Forelimb muscle (tissue), 1 donor: ENCODE measurements at places on chromosomes 11 and 22. TPM values are rescaled to one million over a fixed set of nuclear protein-coding genes. Genes with fewer than 3 reads are reported as not detected.

Gene C11orf91
- polyA plus RNA-seq = not detected

Gene CHADL
- 4.5 TPM for polyA plus RNA-seq

Gene FGF3
- not detected for polyA plus RNA-seq

Gene CSNK1E
- polyA plus RNA-seq = 115 TPM

DNA sequence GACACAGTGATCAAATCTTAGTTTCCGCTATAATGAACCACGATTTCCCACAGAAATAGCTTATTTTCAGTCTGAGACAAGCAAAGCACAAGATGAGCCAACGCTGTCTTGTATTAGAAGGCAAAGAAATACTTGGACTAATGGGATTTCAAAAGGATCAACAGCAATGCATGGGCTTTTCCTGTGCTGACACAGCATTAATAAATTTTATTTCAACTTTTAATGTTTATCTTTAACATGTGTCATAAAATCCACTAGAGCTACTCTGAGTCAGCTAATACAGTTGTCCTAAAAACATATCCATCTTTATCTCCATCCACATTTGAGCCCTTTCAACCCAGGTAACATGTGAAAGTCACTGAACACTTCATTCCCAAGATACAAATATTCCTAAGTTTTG is 15.5 kb upstream of the SLC25A17 start:
- no peak for DNase-seq

DNA sequence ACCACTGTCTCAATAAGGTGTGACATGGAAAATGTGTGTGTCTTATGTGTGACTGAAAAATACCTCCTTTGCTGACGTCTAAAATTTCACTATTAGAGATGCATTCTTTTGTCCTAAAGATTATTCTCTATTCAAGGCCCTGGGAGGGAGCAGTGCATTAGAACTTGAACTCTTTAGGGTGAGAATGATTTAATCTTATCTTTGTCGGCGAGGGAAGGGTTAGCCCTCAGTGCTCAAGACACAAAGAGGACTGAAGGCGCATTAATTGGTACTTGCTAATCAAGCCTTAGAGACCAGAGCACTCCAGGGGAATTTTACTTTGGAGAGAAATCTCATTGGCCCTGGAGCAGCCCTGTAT is 29.8 kb upstream of the PLET1 start:
- DNase-seq = no peak

GRCh38 chr11:112363527-112363926 is 102.9 kb upstream of the PLET1 start:
- no peak for DNase-seq

- no peak for DNase-seq
Observed at GRCh38 chr11:28026634-28027290, 81.2 kb downstream of the KIF18A start.

DNA sequence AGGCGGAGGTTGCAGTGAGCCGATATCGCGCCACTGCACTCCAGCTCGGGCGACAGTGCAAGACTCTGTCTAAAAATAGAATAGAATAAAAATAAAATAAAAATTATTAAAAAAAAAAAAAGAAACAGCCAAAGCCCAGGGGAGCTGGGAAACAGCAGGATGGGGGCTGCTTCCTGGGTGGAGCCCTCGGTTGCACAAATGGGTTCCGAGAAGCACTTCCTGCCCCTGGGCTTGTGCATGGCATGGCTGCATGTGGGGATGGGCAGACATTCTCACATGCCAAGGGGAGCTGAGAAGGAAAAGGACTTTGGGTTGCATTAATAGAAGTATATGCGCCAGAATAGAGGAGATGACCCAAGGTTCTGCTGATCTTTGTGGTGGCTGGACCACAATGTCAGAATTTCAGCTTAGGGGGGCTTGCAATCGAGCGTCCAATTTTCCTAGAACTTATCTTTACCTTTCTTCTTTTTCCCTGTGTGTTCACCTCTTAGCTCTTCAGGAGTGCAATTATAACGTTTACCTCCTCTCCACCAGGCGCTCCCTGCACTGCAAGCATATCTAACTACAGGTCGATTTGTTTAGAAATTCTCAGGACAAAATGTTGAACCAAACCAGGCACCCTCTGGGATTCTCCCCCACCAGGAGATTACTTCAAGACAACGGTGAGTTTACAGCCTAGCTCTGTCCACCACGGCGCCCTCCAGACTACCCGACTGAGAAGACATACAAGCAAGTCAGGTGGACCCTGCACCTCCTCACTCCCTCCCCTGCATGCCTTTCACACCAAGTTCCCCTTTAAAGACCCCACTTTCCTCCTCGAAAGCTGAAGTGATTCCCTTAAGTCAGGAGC is 53.2 kb downstream of the SHISAL1 start:
- no peak for DNase-seq

GRCh38 chr22:19776433-19777031 is 16.0 kb downstream of the TBX1 start:
- no peak for DNase-seq

- no peak for DNase-seq
Observed at GRCh38 chr22:47047321-47048122, 285.1 kb downstream of the TBC1D22A start.

DNA sequence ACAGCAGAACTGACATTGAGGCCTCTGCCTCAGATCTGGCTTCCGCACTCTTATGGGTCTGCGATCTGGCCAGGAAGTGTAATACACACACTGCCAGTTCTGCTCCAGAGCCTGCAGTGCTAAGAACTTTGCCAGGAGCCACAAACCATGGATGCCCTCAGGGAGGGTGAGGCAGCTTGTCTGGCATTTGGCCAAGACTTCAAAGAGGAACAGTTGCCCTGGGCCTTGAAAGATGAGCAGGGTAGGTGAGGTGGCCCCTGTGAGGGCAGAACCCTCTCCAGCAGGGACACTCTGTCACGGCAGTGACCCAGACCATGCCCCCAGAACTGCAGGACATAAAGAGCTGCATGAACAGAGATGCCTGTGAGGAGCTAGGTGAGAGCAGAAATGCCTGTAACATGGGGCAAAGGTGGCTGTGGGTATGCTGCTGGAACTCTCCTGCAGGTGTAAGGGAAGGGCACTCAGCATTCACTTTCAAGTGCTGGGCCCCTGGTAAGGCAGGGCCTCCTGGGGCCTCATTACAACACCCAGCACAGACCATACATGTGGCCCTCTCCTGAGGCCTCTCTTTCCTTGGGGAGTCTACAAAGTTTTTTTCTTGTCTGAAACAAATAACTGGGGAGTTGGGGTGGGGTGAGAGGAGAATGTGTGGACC is 47.3 kb downstream of the NEU3 start:
- DNase-seq = no peak

- no peak for DNase-seq
Observed at GRCh38 chr11:101128571-101129202, 926 bp downstream of the PGR start.

DNA sequence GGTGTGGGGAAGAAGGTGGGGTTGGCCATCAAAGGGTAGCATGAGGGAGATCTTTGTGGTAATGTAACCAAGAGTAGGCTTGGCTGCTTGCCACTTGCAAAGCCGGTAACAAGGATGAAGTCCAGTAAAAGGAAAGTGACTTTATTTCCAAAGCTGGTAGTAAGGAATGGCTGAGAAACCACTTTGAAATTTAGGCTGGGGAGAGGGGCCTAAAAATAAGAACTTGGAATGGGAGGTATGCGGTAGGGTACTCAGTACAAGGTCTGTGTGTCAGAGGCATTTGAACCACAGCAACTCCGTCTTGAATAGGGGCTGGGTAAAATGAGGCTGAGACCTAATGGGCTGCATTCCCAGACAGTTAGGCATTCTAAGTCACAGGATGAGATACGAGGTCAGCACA is 216.0 kb upstream of the ISX start:
- DNase-seq = no peak

- no peak for DNase-seq
Observed at GRCh38 chr11:112797648-112798293, 163.4 kb upstream of the NCAM1 start.

DNA sequence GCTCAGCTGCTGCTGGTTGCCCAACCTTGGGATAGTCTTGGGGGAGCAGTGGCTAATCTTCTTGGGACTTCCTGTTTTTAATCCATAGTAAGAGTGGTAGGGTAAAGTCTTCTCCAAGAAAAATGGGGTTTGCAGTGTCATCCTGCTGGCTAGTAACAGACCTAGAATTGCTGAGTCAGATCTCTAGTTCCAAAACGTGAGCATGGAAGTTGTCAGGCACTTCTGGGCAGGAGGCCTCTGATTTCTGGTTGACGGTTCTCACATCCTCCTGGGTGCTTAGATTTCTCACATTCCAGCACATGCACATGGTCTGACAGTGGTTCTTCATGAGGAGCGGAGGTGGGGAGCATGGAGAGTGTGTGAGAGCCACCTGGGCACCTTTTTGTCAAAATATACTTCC is 410.0 kb downstream of the OPCML start:
- DNase-seq = no peak

DNA sequence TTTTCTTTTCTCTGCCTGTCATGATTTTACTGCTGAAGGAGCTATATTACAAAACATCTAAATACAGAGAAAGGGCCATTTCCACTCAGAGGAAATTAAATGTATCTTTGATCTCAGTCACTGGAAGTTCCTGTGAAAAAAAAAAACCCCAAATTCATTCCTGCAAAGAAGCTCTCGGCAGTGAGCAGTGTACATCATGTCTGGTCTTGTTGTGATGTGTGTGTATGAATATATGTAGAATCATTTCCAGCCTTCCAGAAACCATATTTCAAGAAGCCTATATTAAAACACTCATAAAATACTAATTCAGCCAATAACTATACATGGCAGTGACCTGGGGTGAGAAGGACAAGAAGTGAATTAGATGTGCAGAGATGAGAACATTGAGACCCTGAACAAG is 393.2 kb upstream of the TENM4 start:
- no peak for DNase-seq

DNA sequence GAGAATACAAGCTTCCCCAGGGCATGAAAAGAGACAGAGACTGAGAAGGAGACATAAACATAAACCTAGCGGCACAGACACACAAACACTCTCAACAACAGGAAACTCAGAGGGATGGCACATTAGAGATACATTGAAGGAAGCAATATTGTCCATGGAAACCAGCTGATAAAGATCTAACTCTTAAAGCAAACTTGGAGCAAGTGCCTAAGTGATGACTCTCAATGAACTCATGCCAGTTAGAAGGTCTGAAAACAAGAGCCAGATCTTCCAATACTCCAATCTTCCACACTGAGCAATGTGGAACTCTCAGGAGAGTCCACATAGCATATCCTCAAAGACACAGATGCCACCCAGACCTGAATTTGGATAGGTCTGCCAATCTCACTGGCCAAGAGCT is 168.8 kb upstream of the ISX start:
- no peak for DNase-seq
